ENCODE measurements at places on chromosomes 3 and 15.

DNA sequence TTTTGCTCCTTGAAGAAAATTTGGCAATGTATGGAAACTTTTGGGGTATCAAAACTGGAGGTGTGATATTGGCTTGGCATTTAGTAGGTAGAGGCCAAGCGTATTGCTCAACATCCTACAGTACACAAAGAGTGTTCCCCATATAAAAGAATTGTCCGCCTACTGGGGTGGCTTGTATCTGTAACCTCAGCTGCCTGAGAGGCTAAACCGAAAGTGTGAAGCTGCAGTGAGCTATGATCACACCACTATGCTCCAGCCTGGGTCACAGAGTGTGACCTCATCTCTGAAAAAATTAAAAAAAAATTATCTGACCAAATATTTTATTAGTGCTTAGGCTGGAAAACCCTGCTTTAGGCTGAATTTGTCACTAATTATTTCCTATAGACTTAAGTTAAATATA lies 483.9 kb downstream of the PYDC2 start:
- DNase-seq: no peak

DNA sequence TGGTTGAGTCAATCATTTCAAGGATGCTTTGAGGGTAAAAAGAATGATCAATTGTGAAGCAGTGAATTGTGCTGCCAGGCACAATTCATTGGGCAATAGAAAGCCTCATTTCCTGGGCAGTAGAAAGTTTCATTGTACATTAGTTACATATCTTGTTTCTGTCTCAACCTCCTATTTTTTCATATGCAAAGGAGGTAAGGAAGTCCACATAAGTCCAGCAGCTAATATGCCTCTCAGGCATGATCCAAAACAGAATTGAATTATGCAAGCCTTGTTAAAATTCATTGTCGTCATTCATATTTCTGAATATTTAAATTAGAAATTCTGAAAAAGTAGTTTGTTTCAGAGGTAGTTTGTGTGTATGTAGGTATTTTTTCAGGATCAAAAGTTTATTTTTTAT lies 65.8 kb downstream of the TFRC start:
- no peak for DNase-seq

- no peak for DNase-seq
Measured at GRCh38 chr15:90956274-90957030, 1.8 kb downstream of the RCCD1 start.

DNA sequence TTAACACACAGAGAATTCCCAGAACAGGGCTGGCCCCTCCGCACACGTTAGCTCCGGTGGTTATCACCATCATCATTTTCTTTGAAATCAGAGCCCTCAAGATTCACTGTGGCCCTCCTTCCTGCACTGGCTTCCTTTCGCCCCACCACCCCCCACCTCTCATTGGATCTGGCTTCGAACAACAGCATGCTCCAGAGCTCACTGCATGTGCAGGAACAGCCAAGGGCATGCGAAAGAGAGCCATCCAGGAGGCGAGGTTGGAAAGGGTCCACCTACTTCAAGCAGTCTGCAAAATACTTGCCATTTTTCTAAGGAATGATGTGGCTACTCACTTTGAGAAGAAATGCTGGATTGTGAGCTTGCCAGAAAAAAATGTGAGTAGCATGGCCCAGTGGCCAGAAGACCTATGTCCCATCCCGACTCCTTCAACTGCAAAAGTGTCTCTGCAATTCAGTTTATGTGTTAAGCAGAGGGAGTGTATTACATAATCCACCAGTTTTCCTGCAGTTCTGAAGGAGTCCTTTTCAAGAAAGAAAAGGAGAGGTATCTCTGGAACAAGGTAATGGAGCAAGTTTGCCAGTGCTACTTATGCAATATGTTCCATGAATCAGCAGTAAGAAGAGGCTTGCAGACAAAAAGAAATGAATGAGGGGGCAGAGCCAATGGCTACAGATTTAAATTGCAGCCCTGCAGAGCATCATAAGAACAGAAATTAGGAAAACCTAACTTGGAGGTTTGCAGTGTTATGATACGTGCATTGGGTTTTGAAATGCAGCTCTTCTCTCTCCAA lies 92.8 kb downstream of the OCA2 start:
- DNase-seq: no peak

DNA sequence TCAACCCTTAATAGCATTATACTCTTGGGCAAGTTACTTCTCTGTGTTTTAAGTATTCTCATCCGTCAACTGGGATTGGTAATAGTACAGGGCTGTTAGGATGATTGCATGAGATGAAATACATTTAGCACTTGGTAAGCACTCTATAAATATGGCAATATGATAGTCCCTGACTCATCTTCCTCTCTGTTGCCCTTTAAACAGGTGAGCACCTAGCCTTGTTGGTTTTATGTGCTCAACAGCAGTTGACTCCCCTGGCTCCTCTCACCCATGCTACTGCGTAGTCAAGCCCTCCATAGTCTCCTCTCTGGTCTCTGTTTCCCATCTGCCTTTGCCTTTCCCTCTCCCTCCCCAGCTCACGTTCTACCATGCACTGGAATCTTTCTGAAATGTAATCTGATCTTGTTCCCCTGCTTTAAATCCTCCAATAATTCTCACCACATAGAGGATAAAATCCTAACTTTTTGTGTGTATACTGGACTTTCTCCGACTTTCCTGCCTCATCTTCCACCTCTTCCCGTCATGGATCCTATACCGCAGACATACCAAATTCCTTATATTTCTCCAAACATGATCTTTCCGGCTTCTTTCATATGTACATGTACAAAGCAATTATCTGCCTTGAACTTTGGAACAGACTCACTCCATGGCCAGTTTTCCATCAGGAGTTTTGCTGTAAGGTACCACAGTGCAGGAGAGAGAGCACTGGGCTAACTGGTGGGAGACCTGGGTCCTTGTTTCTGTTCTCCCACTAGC lies 42.3 kb downstream of the FSD2 start:
- DNase-seq: no peak

DNA sequence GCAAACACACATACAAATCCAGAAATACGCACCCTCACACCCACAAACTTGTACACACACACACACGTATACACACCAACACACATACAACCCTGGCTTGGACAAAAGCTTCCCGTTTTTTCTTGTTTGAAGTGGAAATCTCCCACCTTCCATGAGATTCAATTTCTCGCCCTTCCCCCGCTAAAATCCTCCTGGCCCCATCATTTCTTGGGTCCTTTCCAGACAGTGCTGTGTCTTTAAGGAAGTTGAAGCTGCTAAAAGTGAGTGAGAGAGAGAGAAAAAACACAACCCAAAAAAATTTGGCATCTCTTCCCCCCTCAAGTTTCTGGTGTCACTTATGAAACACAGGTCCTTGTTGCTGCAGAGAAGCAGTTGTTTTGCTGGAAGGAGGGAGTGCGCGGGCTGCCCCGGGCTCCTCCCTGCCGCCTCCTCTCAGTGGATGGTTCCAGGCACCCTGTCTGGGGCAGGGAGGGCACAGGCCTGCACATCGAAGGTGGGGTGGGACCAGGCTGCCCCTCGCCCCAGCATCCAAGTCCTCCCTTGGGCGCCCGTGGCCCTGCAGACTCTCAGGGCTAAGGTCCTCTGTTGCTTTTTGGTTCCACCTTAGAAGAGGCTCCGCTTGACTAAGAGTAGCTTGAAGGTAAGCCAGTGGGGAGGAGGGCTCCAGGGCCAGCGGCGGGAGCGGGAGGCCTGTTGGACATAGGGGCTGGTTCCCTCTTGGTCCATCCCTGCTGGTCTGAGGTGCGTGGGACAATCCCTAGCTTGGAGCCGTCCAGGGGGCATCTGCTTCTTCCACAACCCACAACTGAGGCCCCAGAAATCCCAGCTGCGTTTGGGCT lies at the start of gene ISLR:
Gene ISLR (plus strand): TSS at position 331 of the 839 bp plus-strand sequence. CDS start 1,149 bp downstream, outside the sequence.
- DNase-seq: no peak

All from HS-27A (cell line).